NCI-H2081 treated with DMSO at 0.1 percent for 48 hours (cell line): ENCODE measurements at places on chromosomes 16 and 17.

GRCh38 chr16:27890866-27891265 lies 172.6 kb downstream of the GSG1L start:
- DNase-seq, result no peak

DNA sequence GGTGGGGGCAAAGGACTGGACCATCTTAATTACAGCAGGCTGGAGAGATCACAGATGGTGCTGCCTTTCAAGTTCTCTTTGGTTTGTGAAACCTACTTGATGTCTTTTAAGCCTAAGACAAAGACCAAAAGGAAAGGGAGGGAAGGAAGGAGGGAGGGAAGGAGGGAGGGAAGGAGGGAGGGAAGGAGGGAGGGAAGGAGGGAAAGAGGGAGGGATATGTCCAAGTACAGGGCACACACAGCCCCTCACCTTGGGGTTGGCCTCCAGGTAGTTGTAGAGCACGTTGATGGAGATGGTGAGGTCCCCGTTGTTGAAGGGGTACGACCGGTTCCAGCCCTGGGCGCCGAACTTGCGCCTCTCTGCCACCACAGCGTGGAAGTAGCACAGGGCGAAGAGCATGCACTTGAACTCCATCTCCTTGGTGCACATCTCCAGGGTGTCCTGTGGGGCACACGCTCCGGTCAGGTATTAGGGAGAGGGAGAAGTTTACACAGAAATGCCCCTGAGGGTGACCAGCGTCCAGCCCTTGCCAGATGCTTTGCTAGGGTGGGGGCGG lies 55.4 kb downstream of the PGS1 start:
- DNase-seq, result no peak

DNA sequence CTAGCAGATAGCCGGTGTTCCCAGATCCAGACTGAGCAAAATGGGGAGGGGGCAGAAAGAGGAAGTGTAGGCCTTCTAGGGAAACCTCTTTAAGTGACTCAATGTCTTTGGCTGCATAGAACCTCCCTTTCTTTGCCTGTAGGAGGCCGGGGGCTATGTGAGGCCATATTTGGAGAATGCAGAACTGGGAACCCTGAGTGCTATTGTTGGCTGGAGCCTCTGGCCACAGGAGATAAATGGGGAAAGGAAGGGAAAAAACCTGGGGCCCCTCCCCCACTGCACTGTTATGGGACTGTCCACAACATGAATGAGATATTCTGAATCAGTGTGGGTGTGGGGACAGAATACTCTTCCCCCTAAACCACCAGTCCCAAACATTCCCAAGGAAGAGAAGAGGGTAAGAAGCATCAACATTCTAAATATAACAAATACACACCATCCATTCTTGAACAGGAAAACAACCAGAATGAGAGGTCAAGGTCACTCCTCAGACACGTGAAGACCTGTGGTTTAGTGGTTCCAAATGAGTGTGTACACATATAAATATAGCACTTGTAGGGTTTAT lies 2.4 kb downstream of the VPS25 start:
- DNase-seq, result no peak

- DNase-seq, result no peak
Observed at GRCh38 chr17:2081564-2081963, 26.7 kb downstream of the HIC1 start.
